ENCODE measurements at places on chromosomes 11 and 22.

- DNase-seq = no peak
Observed at GRCh38 chr11:68118706-68119448, 2.3 kb downstream of the CHKA start.

DNA sequence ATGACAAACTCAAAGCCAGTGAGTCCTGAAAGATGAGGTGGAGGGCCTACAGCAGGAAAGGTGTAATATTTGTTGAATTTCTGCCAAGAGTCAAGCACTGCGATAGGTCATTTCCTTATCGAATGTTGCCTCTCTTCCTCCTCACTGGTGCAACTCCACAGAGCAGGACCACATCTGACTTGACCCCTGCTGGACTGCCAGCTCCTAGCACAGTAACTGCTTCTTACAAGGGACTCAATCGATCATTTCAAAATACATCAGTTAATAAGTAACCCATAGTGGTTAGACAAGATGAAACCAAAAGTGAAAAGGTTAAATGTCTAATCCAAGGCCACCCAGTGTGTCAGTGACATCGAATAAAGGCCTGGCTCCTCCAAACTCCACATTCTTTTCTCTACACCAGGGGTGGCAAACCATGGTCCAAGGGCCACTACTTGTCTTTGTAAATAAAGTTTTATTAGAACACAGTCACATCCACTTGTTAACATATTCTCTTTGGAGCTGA lies 98.5 kb upstream of the CSNK2A3 start:
- DNase-seq = peak; percentile 13

GRCh38 chr11:36070213-36070953 lies 126.5 kb downstream of the LDLRAD3 start:
- DNase-seq = no peak

DNA sequence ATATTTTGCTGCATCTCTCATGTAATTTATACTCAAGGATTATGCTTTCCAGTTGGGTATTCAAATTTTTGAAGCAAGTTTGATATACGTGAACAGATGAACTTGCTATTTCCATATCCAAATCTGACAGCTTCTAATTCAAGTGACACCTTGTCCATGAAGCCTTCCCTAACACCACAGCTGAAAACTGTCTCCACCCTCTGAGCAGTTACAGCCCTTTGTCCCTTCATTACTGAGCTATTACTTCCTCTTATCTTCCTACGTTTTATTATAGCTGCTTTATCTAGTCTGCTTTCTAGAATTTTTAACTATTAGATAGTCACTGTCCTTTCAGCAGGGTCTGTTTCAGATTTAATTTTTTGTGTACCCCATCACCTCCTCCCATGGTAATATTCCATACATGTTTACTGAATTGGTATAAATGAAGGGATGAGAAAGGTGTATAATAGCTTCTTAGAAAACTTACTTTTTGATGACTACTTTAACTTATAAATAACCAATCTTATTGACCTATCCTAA lies 13.3 kb upstream of the PRSS23 start:
- DNase-seq = no peak

- peak; percentile 13 for DNase-seq
Observed at GRCh38 chr11:114478768-114479167, 39.5 kb downstream of the REXO2 start.

DNA sequence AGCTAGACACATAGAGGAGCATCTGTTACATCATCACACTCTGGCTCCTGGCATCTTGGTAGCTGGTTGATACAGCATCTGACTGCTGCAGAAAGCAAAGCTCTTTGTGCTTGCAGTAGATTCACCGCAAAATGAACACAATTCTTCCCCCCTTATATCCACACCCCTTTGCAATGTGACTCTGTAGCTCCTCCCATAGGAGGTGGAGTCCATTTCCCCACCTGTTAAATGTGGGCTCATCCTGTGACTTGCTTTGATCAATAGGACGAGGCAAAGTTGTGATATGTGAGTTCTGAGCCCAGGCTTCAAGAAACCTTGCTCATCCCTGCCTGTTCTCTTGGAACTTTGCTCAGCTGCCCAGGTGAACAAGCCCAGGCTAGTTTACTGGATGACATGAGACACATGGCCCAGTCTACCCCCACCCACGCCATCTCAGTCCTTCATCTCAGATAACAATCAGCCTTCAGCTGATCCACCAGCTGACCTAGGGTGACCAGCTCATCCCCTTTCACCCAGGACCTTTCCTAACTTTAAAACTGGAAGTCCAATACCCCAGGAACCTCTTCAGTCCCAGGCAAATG lies 272.2 kb downstream of the TENM4 start:
- no peak for DNase-seq

GRCh38 chr11:115085461-115086210 lies 407.3 kb downstream of the NXPE2 start:
- DNase-seq = no peak

- DNase-seq = no peak
Observed at GRCh38 chr11:64687643-64688533, 35.1 kb downstream of the NRXN2 start.

DNA sequence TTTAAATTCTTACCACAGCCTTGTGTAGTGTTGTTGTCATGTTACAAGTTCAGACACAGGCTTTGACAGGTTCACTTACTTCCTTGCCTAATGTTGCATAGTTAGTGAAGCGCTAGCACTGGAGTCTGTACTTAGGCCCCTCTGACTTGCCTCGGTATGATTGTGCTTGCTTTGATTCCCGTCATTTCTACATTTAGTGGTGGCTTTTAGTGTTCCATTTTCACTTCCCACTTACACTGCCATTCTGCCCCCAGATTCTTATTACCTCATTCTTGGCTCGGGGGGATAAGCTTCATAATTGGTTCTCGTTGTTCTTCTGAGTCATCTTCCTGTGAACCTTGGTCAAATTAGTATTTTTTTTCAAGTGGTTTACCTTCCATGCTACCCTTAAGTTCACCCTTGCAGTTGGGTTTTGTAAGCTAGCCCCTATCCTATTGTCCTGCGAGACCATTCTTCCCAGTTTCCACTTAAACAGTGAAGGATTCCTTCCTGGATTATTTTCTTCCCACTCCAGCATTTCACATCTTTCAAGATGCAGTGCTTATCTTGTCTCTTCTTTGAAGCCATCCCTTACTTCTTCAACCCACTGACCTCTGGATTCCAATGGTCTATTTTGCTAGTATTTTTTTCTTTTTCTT lies 68.7 kb downstream of the DDX10 start:
- peak; percentile 77 for DNase-seq

- no peak for DNase-seq
Observed at GRCh38 chr11:72576243-72576595, 98.0 kb downstream of the PDE2A start.

GRCh38 chr11:131413217-131413616 lies 42.8 kb downstream of the NTM start:
- no peak for DNase-seq

DNA sequence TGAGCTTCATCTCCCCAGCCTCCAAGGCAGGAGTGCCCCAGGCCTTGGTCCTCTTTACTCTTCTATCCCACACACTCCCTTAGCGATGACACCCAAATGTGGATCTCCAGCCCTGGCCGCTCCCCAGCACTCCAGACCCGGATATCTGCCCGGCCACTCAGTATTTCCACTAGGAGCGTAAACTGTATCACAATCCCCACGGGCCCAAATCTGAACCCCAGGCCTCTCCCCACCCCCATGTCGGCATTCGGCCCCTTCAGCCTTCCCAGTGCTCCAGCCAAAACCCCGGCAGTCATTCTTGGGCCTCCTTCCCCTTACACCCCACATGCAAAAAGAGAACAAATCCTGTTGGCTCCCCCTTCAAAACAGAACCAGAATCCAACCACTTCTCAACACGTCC lies 20.8 kb downstream of the WNT11 start:
- DNase-seq = no peak

DNA sequence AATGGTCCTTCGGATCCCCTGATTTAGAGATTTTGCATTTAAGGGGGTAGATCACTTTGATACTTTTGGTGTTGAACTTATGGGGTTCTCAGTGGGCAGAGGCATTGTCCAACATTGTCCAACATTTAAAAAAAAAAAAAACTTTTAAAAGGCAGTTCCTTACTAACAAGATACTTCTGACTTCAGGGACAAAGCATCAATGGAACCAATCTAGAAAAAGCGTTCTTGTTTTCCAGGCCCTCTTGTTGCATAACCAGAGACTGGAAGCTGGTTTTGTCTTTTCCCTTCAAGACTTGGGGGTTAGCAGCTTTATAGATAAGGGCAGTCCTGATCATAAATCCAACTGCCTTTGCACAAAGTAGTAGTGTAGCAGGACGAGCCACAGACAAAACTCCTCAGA lies 40.4 kb downstream of the ACER3 start:
- DNase-seq = no peak

GRCh38 chr11:102819491-102819890 lies 21.5 kb upstream of the MMP1 start:
- DNase-seq = no peak

GRCh38 chr11:114062272-114062671 lies 2.8 kb downstream of the ZBTB16 start:
- DNase-seq = no peak

DNA sequence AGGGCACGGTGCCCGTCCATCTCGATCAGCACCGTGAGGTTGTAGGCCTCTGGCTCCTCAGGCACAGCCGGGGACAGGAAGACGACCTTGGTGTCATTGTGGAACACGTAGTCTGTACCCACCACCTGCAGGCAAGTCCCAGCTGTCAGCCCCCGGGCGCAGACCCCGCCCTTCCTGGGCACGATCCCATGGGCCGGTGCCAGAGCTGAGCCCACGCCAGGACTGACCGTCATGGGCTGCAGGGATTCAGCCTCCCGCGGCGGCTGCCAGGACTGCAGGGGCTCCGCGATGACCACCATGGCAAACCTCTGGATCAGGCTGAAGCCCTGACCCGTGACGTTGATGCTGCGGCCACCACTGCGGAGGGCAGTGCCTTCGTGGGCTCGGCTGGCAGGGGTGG lies 11.8 kb upstream of the MAPK11 start:
- no peak for DNase-seq

DNA sequence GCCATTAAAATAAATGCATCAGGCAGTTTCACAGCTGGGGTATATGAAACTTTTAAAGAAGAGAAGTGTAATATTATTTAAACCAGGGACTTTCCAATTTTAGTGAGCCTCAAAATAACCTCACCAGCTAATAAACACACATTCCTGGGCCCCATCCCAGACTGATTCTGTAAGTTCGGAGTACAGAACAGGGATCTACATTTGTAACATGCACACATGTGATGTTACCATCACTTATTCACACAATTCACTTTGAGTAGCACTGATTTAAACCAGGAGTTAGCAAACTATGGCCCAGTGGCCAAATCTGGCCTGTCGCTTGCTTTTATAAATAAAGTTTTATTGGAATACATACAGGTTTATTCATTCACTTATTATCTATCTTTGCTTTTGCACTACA lies 62.0 kb downstream of the STK33 start:
- DNase-seq = no peak

DNA sequence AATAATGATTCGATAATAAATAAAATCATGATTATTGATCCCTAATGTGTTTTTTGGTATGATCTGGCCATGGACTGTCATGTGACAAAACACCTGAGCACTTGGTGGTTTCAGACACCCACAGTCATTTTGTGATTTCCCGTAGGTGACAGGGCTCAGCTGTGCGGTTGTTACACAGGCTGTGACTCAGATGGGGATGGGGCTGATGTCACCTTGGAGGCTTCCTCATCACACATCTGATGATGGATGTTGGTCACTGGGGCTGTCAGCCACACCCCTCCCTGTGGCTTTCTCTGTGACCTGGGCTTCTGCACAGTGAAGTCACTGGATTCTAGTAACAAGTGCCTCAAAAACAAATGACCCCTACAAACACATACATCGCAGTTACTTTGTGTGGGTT lies 995.1 kb downstream of the BRD1 start:
- DNase-seq = no peak

DNA sequence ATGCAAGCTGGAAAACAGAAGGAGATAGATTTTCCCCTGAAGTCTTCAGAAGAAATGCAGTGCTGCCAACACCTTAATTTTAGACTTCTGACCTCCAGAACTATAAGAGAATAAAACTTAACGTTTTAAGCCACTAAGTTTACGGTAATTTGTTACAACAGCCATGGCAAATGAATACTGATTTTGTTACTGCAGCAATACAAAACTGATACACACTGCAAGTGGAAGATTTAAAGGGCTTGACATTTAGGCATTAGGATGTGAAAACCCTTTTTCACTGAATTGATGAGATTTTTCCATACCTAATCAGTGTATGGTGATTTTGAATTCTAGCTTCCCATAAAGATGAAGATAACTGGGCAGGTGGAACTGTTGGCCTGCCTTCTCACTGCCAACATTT lies 22.1 kb upstream of the LMO2 start:
- no peak for DNase-seq

GRCh38 chr11:60977224-60977623 lies 5.7 kb downstream of the CD6 start:
- no peak for DNase-seq

DNA sequence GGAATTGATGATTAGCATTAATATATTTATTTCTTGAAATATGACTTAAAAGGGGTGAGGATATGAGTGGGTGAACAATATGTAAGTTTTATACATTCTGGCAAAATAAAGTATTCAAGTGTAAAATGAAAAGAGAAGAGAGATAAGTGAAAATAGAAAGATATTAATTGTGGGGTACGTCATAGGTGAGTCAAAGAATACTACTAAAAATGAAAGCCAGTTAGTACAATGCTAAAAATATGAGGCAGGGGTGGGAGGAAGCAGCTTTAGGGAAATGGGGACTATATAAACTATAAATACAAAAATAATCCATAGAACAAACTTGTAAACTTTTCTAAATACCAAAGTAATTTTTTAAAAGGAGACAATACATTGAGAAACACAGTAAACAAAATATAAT lies 661.4 kb downstream of the CNTN5 start:
- no peak for DNase-seq

DNA sequence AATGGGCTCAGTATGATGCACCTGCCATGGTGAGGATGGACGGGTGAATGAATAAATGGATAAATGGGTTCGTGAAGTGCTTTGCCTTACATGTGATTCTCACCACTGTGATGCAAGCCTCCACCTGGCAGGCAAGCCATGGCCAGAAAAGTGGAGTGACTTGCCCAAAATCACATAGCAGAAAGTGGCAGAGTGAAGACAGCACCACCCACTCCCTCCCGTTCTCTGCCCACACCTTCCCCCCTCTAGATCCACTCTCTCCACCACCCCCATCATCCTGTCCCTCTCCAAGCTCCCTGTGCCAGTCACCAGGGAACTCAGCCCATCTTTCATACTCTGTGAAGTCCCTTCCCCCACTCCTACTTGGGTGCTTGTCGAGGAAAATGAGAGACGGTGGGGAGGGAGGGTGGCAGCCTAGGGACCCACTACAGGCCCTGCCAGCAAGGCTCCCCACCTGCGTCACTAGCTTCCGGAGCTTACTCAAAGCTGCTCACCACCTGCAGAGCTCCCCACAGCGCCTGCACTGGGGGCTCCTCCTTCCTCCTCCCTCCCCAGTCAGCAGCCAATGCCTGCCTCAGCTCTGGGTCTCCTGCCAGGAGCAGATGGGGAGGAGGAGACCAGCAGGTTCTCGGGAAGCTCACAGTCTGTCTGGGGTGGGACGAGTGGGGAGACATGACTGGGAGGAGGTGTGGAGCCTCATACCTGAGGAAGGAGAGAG lies 82.3 kb downstream of the PDE2A start:
- DNase-seq = no peak

Measured in EL (cell line).